ENCODE measurements at places on chromosomes 16 and 17. TPM values are rescaled to one million over a fixed set of nuclear protein-coding genes. Genes with fewer than 3 reads are reported as not detected.

The CYGB gene
- 15.1 TPM for total RNA-seq

The MPP3 gene
- total RNA-seq = 3.7 TPM

The ASIC2 gene
- 0.98 TPM for total RNA-seq

The TIMM22 gene
- 11.4 TPM for total RNA-seq

The GRIN2C gene
- 0.35 TPM for total RNA-seq

The DNAH9 gene
- total RNA-seq = 0.41 TPM

The OTOP2 gene
- 54.0 TPM for total RNA-seq

The FOXN1 gene
- 0.69 TPM for total RNA-seq

The FSCN2 gene
- 2.5 TPM for total RNA-seq

The CD300E gene
- total RNA-seq = not detected

The VAT1L gene
- 0.84 TPM for total RNA-seq

The CCDC78 gene
- total RNA-seq = 0.80 TPM

The SDF2 gene
- 67.5 TPM for total RNA-seq

The KRTAP4-3 gene
- not detected for total RNA-seq

All from mucosa of descending colon (tissue), 3 donors.